Stimulated activated CD4-positive, alpha-beta T cell treated with anti-CD3 and anti-CD28 coated beads, Interleukin-1b, Interleukin-23, amount 100 ng/mL, for 4 hours (primary cell): ENCODE measurements at places on chromosomes 7 and 10.

DNA sequence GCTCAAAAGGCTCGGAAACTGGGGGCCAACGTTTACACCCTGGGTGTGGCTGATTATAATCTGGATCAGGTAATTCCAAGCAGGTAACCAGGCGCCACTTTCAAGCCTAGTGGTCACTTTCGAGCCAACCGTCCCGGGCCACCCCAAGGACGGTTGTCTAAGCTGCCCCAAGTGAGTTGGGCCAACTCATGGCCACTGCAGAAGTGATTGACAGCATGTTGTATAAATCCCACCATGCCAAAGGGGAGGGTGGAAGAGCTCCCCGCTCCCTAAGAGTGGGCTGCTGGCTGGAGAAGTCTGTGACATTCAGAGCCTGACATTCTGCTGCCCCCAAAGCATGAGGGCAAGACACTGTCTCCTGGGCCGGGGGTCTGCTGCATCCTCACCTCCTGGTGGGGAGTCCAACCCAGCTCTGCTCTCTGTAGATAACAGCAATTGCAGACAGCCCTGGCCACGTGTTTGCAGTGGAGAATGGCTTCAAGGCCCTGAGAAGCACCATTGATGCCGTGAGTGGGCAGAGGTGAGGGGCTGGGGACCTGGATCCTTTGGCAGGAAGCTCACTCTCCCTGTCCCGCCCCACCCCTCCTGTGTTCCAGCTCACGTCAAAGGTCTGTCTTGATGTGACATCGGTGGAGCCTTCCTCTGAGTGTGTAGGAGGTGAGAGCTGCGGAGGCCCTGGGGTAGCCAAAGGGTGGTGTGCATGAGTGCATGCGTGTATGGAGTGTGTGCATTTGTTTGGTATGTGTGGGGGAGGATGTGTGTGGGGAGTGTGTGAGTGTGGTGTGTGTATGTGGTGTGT, 10.8 kb downstream of the ANTXRL start:
- DNase-seq, result no peak

DNA sequence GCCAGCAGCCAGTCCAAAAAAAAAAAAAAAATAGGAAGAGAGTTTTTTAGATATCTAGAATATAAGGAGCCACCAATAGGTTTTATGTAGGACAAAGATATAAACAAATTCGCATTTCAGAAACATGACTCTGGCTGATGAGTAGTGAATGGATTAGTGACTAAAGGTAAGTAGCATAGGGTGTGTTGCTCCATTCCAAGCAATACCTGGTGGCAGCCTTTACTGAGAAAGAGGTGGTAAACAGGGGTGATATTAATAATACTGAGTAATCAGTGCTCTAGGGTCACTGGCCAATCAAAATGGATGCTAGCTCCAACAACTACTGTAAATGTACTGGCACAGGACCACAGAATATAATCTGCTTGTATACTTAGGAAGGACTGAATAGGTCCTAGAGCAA, 45.5 kb upstream of the RAB11FIP2 start:
- DNase-seq, result no peak

GRCh38 chr7:91264046-91264923, at the start of gene FZD1:
TSS of gene FZD1 (plus strand) at chr7:91264433. CDS start at chr7:91264881, 448 bp downstream.
- peak; percentile 13 for DNase-seq

DNA sequence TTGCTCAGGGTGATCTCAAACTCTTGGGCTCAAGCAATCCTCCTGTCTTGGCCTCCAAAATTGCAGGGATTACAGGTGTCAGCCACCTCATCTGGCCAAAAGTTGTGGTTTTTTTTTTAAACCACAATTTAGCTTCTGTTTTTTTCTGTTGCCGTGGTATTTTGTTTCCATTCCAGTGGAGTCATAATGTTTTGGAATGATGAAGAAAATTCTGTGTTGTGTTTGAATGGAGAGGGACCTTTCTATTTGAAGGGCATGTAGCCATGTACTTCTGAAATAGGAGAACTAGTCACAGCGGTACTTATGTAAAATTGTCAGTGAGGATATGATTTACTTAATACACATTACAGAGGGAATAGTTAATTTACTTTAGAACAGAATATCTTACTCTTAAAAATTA, 201.3 kb downstream of the ARL4A start:
- no peak for DNase-seq

DNA sequence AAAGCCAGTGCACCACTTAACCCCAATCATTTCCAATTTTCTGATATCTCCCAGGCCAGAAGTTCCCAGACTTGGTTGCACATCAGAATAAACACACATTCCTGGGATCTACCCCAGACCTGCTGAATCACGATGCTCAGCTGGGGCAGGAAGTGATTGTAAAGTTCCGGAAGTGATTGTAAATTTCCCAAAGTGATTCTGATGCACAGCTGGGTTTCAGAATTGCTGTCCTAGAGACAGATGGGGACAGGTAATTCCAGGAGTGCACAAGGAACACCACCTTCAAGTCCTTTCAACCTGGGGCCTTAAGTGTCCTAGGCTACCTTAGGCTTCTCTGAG, 104.2 kb upstream of the EEPD1 start:
- no peak for DNase-seq

DNA sequence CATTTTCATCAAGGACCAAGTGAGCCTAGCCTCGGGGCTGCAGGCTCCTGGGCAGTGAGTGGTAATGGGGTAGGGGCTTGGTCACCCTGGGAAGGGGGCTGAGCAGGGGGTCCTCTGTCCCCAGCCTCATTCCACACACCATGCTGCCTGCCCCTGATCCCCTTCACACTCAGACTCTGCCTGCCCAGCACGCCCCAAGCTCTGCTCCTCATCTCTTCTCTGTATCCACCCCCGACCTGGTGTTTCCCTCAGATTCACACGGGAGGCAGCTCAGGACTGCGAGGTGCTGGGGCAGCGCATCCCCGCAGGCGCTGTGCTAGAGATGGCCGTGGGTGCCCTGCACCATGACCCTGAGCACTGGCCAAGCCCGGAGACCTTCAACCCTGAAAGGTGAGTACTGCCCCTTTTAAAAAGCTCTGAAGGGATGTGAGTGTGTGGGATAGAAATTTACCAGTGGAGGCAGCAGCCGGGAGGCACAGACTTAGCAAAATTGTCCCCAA, 47.2 kb downstream of the PARP12 start:
- no peak for DNase-seq

DNA sequence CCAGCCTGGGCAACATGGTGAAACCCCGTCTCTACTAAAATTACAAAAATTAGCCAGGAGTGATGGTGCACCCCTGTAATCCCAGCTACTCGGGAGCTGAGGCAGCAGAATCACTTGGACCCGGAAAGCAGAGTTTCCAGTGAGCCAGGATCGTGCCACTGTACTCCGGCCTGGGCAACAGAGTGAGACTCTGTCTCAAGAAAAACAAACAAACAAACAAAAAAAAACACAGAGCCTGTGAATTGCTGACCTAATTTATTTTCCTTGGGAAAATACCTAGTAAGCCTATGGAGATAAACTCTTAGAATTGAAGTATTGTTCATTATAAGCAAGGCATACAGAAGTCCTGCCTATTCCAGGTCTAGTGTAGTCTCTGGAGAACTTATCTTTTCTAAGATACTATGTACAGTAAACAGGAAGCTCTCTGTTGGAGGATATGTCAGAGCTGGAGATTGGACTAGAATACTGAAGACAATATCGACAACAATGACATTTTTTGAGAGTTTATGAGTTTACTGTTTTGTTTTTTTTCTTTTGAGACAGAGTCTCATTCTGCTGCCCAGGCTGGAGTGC, 14.9 kb downstream of the GTF2I start:
- DNase-seq, result no peak

- no peak for DNase-seq
Measured at GRCh38 chr7:70693321-70693685, 438.6 kb upstream of the GALNT17 start.

DNA sequence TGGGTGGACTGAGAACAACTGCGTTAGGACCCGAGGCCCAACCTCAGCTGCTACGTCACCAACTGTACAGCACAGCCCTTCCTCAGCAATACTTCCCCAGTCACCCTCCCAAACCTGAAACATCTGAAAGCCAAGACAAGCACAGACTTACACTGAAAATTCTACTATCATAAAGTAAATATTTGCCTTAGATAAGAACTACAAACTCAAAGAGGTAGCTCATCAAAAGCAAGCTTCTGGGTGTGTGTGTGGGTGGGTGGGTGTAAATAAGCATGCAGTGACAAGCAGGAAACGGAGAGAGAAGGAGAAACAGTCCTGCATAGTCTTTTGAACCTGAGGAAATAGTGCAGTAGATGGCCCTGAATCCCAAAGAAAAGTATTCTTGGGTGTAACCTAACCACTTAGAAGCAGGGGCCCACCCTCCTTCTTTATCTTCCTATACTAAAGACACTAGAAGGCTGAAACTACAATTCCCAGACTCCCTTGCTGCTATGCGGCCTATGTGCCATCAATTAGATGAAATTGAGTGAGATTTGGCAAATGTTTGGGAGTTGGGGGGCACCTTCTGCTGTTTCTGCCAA, 18.7 kb downstream of the SLC25A13 start:
- no peak for DNase-seq

DNA sequence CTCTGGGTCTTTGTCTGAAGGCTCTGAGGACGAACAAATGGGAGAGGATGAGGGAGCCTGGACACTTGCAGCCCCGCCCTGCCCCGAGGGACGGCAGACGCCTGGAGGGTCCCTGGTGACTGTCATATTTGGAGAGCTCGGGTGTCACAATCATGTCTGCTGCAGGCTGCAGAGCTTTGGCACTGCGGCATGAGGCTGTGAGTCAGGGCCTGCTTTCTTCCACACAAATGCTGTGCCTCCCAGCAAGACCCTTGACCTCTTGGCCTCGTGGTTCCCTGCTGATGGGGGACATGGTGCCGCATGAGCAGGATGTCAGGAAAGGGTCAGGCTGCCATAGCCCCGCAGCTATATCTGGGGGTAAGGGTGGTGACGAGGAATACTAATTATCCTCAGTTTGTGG, 64.9 kb upstream of the PPIF start:
- DNase-seq, result no peak

DNA sequence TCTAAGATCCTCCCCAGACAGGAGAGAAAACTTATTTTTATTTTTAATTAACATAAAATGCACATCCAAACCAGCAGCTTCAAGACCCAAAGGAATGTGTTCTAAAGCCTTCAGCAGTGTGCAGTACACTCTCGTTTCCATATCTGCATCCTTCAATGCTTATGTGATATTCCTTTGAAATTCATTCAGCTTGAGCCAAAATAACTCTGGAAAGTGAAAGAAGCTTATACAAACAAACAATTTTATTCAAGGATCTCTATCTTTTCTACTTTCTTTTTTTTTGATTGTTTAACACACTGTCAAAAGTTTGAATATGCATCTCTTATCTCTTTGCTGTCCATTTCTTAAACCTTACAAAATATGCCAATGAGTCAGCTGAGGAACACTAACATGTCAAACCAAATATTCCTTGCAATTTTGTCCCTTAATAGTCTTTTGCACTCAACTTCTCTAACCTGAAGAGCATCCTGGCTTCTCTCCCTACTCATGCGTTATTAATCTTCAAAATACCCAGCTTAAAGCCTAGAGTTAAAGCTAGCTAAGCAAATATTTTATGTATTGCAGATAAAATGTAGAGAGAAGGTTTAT, 124.3 kb downstream of the THSD7A start:
- no peak for DNase-seq

GRCh38 chr10:79347894-79348639, 798 bp downstream of the PPIF start:
- peak; percentile 61 for DNase-seq

GRCh38 chr7:118369987-118370386, 145.5 kb downstream of the ANKRD7 start:
- no peak for DNase-seq

DNA sequence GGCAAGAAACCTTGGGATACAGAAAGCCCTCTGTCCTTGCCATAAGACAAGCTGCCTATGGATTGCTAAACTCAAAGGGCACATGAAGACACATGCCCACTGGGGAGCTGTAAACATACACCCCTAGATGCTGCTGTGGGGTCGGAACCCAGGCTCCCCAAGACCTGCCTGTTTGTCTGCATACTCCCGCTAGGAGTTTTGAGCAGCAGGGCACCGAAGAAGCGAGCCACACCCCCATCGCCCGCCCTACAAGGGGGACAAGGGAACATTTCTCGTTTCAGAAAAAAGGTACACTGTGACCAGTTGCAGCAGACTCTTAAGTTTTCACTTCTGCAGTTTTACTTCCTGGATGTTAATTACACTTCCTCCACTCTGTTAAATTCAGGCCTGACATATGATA, 680.2 kb upstream of the GHITM start:
- no peak for DNase-seq

GRCh38 chr7:91953618-91954017, 13.0 kb downstream of the AKAP9 start:
- no peak for DNase-seq

DNA sequence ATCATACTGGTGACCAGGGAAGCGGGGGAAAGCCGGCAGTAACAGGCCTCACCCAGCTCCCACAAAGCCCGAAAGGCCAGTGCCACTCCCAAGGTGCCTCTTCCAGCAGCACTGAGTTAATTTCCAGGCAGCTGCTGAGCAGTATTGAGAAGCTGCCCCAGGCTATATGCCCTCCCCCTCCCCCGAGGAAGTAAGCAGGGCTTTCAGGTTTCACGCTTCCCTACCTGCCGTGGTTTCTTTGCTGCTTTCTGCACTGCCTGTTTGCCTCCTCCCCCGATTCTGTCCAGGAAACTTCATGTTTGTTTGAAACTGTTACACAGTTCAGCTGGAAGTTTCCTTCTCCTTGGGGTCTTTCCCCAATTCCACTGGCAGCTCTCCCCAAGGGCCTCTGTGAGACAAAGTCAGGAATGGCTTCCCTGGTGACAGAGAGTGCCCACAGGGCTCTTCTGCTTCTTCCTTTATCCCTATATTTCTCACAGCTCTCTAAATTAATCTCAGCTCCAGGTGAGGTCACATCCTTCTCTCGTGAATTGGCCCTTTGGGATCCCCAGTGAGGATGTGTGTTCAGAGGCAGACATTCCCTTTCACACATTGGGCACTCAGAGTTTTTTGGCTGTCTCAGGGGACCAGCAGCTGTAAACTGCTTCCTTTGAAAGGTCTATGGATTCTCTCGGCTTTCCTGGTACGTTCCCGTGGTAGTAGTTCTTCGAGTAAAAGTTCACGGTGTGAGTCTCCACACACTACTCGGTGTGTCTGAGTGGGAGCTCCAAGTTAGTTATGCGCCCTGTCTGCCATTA, 19.4 kb downstream of the C1GALT1 start:
- peak; percentile 21 for DNase-seq

GRCh38 chr7:135645296-135645904, 16.9 kb upstream of the STMP1 start:
- DNase-seq, result no peak

GRCh38 chr7:23449941-23450340, 20.4 kb downstream of the IGF2BP3 start:
- DNase-seq, result no peak
